Glutamatergic neuron (in vitro differentiated cells): ENCODE measurements at places on chromosomes 1 and 21.

GRCh38 chr1:204746838-204747442 is 61.4 kb upstream of the LRRN2 start:
- DNase-seq: peak; percentile 68

DNA sequence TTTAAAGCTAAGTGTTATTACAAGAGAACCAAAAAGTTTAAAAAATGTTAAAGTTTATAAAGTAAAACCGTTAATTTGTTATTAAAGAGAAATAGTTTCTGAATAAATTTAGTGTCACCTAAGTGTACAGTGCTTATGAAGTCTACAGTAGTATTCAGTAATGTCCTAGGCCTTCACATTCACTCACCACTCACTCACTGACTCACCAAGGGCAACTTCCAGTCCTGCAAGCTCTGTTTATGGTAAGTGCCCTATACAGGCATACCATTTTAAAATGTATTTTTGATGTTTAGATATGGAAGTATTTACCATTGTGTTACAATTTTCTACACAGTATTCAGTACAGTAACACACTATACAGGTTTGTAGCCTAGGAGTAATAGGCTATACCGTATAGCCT is 60.1 kb upstream of the GCLM start:
- DNase-seq: no peak

DNA sequence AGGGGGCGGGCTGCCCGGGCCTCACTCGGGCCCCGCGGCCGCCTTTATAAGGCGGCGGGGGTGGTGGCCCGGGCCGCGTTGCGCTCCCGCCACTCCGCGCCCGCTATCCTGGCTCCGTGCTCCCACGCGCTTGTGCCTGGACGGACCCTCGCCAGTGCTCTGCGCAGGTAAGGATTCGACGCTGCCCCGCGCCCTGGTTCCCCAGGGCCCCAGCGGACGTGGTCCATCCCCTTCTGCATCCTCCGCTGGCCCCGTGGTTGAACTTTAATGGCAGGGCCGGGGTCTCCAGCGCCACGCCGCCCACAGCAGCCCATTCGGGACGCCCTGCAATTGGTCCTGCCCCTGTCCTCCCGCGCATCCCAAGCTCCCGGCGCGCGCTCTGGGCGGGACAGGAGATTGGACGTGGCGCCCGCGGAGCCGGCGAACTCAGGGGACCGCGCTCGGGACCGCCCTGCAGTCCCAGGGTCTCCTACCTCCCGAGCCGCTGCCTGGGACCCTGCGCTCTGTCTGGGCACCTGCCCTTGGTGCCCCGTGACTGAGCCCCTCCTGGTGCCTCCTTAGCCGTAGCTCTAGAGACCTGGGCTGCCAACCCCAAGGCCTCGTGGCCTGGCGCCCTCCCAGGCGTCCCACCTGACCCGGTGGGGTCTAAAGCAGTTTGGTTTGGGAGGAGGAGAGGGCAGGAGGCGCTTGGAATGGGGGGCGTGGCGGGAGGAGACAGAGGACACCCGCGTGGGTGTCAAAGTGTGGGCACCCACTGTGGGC is at the start of gene ALPL:
TSS of gene ALPL (plus strand) at position 73 of the 762 bp plus-strand sequence. CDS start 44,659 bp downstream, outside the sequence.
- DNase-seq: no peak

DNA sequence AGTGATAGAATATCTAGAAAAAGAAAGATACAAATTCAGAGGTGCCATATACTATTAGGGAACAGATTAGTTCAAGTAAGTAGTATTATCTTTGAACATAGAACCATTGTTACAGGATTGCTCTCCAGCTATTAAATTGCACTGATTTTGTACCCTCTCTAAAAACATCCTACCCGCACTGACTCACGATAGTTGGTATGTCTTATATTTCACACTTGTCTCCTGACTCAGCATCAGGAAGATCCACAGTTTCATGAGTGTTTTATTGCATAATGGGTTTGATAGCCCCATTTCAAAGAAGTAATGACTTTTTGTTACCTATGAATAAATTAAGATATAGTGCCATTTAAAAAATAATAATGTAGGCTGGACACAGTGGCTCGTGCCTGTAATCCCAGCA is 6.0 kb downstream of the TATDN3 start:
- DNase-seq: no peak

GRCh38 chr1:186212568-186213224 is 162.4 kb downstream of the TPR start:
- DNase-seq: no peak
